ENCODE measurements at places on chromosomes 5 and 9.
A peak's percentile ranks its signal among the peaks of the same experiment; 100 is the strongest.

DNA sequence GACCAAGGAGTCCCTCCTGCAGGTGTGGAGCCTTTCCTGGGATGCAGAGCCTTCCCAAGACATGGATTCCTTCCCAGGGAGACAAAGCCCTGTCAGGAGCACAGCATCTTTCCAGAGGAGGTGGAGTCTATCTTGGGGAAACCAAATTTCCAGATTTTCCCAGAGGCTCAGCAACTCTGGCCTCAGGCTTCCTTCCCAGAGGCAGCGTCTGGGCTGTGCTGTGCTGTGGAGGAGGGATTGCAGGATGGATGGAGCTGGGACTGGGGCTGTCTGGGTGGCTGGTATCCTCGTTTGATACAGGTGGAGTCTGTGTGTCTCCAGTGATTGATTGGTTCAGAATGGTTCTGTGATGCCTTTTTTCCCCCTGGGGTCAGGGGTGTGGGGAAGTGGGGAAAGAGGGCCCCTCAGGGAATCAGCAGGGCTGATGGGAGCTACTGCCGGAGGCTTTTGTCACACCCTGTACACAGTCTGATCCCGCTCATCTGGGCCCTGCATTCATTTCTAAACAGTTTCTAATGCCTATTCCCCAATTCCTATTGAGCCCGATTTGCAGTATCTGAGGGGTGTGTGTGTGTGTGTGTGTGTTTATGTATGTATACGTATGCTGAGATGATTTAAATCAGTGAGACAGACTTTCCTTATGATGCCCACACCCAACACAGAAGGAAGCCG lies 16.0 kb downstream of the OR13J1 start:
- DNase-seq = peak; percentile 61

DNA sequence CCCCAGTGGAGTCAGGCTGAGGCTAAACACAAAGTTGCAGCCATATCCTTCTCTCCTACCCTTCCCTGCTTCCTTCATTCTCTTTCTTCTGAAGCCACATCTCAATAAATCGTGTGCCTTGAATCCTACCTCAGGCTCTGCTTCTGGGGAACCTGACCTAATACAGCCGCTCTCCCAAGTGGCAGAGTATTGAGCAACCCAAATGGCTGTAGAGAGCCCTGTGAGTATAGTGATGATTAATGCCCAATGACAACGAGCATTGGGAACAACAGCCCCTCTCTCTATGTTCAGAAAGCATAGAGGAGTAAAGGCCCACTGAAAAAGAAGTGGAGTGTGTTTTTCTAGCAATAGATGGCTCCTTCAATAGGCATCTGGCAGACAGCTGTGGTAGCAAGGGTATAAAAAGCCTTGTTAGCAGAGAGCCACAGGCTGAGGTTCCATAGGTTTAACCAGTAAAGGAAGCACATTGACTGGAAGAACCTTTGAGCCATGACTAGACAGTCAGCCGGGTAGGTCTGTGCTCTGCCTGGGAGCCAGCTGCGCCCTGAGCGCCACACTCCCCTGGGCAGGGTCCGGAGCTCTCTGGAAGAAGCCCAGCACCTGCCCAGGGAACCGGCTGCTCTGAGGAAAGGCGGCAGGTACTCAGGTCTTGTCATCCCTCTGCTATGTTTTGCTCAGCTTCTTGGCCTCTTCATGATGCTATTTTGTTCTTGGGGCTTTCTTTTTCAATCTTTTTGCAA lies 22.6 kb upstream of the HSPA9 start:
- DNase-seq = no peak

- no peak for DNase-seq
Measured at GRCh38 chr9:1962122-1962521, 53.0 kb upstream of the SMARCA2 start.

DNA sequence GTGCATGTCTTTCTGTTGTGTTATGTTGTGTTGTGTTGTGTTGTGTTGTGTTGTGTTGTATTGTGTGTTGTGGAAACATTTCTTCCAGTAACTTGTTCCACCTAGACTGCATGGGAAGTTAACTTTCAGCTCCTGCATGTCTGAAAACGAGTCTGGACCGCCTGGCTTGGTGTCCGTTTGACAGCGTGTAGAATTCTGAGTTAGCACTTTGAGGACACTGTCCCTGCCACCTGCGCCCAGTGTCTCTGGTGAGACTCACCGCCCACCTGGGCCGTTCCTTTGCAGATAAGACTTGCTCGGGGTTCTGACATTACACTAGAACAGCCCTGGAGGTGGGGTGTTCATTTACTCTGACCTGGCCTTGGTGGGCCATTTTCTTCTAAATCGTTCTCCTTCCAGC lies 42.0 kb downstream of the WNK2 start:
- DNase-seq = no peak

DNA sequence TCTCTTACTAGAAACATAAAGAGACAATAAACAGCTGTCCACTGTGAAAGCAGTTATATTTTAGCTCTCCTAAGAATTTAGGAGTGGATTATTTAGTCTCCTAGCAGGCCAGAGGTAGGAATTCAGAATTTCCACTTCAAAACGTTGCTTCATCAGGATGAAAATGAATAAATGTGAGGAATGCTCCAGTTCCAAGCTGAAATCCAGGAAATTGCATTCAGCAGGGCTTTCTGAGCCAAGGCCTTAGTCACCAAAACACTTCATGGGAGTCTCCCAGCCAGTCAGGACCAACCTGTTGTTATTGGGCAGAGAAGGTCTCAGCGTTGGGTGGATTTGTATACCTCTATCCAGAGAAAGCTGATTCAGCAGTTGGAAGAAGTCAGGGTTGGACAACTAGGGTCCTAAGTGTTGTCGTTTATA lies 1040.3 kb downstream of the TLE1 start:
- no peak for DNase-seq

GRCh38 chr9:96021551-96022444 lies 146.3 kb downstream of the ERCC6L2 start:
- DNase-seq = no peak
